ENCODE measurements at places on chromosomes 13 and 19. TPM values are rescaled to one million over a fixed set of nuclear protein-coding genes. Genes with fewer than 3 reads are reported as not detected.

Gene CYP4F8
- total RNA-seq: not detected

Gene NEK3
- total RNA-seq: 3.3 TPM

Gene S1PR2
- 11.1 TPM for total RNA-seq

Gene PPP1R13L
- total RNA-seq: under 0.01 TPM

Gene ZNF177
- 0.62 TPM for total RNA-seq

Gene PLVAP
- under 0.01 TPM for total RNA-seq

Gene RFPL4A
- not detected for total RNA-seq

Gene IZUMO1
- total RNA-seq: 0.34 TPM

Gene LGALS13
- not detected for total RNA-seq

Gene CEACAM4
- total RNA-seq: not detected

Gene FCHO1
- 1.4 TPM for total RNA-seq

Gene C13orf42
- total RNA-seq: not detected

Gene OR4F17
- total RNA-seq: not detected

Gene LHB
- not detected for total RNA-seq

Gene MEIS3
- 8.9 TPM for total RNA-seq

Gene NKPD1
- under 0.01 TPM for total RNA-seq

Gene EFNA2
- not detected for total RNA-seq

Gene PNMA8A
- total RNA-seq: 11.6 TPM

Gene LILRA5
- not detected for total RNA-seq

Gene SULT2A1
- not detected for total RNA-seq

Gene SMAD9
- total RNA-seq: 0.34 TPM

Gene FOXO1
- 16.0 TPM for total RNA-seq

Gene SLAIN1
- total RNA-seq: 30.3 TPM
